ENCODE measurements at places on chromosomes 1 and 21.

GRCh38 chr1:5917591-5918274 lies 74.5 kb downstream of the NPHP4 start:
- no peak for DNase-seq

- no peak for DNase-seq
Measured at GRCh38 chr1:240055936-240056335, 35.7 kb upstream of the FMN2 start.

DNA sequence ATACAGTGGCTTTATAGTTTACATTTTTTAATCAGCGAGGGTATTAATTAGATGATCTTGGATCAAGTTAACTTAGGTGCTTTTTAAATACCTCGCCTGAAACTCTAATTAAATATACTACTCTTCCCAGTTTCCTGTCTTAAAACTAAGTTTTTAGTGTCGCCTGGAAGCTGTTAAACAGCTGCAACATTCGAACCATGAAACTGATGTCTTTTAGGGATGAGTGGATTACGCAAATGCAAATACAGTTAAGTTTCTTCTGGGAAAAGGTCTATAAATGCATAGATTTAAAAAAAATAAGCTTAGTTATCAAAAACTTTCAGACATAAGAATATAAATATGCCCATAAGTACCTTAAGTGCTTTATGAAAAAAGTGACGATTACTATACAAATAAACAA lies 228.3 kb downstream of the PTPRC start:
- DNase-seq: no peak

DNA sequence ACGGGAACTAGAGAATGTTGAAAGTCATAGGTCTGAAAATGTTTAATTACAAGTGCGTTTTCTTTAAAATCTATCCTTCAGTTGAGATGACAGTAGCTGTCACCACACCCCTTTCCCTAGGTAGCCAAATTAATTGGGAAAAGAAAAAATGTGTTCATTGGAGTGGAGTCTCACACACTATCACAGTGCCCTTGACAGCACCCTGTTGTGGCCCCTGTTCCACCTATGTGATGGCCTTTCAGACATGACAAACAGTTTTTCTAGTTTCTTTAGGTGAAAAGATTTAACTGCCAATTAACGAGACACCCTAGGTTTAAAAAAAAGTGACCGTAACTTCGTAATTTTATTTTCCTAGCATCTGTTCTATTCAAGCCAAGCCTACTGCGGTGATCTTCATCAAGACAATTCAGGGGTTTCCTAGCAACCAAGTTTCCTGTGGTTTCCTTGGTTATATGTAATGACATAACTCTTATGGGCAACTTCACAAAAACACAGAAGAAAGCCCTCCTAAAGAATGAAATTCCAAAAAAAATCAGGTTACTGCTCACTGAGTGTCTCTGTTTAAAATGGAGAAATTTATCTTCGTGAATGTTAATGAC lies 298.3 kb downstream of the PDE4B start:
- DNase-seq: no peak

DNA sequence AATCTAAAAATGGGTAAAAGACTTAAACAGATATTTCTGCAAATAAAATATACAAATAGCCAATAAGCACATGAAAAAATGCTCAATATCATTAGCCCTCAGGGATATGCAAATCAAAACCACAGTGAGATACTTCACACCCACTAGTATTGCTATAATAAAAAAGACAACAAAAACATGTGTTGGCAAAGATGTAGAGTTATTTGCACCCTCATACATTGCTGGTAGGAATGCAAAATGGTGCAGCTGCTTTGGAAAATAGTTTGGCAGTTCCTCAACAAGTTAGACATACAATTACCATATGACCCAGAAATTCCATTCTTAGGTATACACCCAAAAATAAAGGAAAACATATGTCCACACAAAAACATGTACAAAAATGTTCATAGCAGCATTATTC lies 30.2 kb downstream of the ZZZ3 start:
- no peak for DNase-seq

GRCh38 chr1:109782927-109783326 lies 19.2 kb upstream of the EPS8L3 start:
- no peak for DNase-seq

DNA sequence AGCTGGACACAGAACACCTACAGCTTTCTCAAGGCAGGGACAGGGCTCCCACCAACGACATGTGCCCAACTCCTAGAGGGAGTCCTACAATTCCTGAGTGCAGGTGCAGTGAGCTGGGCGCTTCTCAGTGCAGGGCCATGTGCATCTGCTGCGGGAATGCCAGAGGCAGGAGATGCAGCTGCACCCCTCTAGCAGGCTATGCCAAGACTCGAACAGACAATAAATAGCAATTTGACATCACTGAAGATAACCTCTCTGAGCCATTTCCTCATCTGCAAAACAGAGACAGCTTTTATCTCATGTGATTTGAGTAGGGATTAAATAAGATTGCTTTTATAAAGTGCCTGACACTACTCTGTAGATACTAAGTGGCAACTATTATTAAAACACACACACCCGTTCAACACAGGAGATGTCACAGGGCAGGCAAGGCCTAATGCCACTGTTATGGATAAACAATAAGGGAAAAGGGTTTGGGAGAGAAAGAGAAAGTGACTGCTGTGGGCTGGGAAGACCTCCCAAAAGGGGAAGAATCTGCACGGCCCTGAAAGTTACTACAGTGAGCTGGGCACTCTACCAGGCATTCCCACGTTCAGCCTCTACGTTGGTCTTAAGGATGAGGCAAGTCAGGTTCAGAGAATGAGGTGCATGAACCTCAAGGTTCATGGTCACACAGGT lies 5.7 kb downstream of the SLC9A1 start:
- no peak for DNase-seq

DNA sequence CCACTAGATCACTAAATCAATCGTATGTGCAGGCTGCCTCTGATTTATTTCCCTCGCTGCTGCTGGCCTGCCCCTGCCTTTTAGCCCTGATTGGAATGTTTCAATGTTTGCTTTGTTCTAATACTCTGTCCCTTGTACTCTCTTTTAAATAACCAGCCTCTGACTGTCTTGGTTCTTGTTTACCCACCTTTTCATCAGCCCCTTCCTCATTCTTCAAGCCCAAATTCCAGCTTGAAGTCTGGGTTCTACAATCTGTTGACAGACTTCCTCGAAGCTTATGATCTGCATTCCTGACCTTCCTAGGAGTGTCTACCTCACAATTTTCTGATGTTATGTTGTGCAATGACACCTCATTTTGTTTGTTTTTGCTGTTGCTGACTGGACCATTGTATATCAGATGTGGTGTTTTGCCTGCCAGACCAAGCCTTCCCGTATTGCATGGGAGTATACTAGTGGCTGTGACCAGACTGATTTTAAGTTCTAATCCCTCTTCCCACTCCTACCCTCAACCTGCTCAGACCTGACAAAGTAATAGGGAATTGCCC lies 46.6 kb upstream of the APOBEC4 start:
- DNase-seq: no peak

DNA sequence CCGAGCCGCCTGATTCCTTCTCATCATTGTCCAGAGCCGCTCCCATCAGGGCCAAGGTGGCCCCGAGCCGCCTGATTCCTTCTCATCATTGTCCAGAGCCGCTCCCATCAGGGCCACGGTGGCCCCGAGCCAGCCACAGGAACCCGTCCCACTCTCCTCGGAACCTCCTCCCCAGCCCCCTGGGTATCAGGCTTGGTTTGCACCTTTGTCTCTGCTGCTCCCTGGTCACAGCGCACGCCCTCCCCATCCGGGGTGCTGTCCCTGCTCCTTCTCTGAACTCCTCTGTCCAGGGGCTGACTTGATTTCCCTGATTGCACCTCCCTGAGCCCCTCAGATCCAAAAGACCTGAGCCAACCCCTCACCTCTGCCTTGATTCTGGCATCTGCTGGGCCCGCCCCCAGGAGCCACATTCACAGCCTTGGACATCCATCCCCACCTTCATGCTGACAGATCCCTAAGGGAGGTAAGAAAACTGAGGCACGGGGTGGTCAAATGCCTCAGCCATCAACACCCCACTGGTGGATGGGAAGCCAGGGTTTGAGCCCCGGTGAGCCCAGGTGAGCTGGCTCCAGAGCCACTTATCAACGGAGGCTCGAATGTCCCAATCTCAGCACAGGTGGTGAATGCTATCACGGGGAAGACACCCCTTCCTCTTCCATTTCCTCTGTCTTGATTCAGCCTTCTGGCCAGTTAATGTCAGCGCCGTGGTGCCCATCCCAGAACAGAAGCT lies 25.6 kb upstream of the COL18A1 start:
- DNase-seq: no peak

- DNase-seq: no peak
Measured at GRCh38 chr1:44464361-44464760, 59.3 kb downstream of the RNF220 start.

DNA sequence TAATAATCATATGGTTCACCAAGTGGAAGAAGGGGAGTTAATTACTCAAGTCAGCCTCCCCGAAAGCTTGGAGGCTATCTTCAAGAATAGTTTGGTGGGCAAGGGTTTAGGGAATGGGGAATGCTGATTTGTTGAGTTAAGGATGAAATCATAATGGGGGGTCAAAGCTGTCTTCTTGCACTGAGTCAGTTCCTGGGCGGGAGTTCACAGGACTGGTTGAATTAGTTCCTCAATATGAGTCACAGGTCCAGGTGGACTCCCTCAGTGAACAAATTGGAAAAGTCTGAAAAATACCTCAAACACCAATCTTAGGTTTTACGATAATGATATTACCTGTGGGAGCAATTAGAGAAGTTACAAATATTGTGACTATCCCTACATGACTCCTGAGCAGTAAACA lies 115.2 kb upstream of the COA6 start:
- no peak for DNase-seq

DNA sequence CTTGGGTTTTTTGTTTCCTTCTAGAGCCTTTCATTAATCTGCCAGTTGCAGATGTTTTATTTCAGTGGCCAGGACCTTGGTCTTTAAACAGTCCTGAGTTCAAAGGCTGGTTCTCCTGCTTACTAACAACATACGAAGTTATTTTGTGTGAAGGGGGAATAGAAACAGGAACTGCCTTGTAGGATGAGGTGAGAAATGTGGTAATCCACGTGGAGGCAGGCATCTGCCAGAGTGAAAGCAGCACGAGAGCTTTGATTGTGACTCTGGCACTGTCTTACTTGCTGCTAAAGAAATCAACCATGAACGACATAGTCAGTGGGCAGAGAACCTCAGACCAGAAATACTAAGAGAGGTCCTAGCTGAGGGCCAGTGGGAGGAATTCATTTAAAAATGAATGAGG lies 30.4 kb downstream of the TMEM63A start:
- DNase-seq: no peak

DNA sequence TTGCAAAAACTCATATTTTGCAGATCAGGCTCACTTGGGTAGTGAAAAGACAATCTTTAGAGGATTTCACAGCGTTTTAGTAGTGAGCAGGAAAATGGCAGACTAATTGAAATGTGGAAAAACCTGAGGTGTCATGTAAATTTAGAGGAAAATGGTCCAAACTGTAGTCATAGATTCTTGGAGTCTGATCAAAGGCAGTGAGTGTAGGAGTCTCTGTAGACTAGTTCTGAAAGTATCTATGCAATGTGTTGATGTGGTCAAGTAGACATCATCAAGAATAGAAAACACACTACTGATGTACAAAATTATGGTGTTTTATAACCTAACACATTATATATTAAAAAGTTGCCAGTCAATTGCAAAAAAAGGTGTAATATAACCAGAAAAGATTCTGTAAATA lies 143.2 kb upstream of the C1orf105 start:
- no peak for DNase-seq

DNA sequence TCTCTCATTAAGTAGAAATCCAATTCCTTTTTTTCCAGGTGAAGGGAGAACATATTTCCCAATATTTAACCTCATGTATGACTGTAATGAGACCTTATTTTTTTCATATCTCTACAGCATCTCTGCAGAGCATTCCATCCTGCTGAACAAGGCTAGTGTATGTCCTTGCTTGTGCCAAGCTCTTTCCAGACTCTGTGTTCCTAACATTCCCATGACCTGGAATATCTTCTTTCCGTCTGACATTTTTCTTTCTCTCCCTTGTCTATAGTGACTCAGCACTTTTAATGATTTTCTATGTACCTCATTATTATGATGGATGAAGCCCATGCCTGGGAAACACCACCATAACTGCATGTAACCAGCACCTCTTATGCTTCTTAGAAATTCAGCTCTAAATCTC lies 278.3 kb upstream of the NRIP1 start:
- DNase-seq: no peak

DNA sequence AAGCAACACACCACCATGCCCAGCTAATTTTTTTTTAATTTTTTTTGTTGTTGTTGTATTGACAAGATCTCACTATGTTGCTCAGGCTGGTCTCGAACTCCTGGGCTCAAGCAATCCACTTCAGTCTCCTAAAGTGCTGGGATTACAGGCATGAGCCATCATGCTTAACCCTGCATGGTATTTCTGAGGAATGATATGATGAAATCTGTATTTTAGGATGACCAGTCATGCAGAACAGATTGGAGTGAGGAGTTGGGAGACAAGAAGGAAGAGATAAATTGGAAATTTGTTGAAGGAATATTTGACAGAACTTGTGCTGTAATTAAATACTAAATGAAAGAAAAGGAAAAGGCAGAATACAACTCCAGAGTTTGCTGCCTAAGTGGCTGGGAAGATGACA lies 4.7 kb upstream of the NDUFS5 start:
- DNase-seq: no peak

- no peak for DNase-seq
Measured at GRCh38 chr1:41673378-41673777, 188.9 kb upstream of the EDN2 start.

GRCh38 chr1:156104065-156104810 lies 10.3 kb upstream of the LMNA start:
- no peak for DNase-seq
